DMS53 (cell line): ENCODE measurements at places on chromosomes 5 and 9.

DNA sequence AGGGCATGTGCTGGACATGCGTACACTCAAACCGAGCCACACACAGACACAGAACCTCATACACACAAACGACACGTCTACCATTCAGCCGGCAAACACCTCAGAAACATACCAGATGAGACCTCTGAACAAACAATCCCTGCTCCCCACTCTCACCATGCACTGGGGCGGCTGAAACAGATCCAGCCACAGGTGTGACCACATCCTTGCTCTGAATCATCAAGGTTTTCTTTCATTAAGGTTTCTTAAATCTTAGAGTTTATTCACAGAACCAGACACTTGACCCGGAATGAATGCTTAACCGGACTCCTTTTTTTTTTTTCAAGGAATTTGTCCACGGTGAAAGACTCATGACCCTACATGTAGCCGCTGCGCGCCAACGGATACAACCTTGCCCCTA, 26.2 kb downstream of the TERT start:
- DNase-seq, result no peak

- DNase-seq, result no peak
Measured at GRCh38 chr9:126392662-126393371, 66.2 kb downstream of the MVB12B start.

DNA sequence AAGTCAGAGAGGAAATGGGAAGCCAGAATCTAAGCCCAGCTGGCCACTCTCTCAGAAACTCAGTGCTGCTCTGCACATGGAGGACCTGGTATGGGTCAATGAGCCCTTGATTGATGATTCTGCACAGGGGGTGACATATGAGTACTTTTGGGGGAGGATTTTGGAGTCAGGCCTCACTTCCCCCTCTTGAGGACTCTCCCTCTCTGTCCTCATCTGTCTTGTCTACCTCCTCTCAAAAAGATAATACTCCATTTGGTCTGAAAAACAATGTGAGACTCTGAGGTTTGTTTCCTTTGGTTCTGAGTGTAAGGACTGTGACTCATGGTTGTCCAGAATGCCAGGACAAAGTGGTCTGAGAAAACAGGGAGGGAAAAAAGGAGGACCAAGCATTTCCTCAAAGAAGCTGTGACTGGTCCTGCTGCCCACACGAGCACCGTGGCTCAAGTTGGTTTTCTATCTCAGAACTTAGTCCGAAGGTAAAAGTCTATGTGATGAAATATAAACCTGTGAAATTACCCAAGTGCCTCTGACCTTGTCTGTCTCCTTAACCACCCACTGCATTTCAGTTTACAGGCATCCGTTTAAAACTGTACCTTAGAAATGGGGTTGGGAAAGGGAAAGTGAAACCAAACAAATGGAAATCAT, 11.1 kb downstream of the TTC39B start:
- peak; percentile 37 for DNase-seq

GRCh38 chr5:103436112-103436511, 126.5 kb downstream of the NUDT12 start:
- DNase-seq, result no peak

DNA sequence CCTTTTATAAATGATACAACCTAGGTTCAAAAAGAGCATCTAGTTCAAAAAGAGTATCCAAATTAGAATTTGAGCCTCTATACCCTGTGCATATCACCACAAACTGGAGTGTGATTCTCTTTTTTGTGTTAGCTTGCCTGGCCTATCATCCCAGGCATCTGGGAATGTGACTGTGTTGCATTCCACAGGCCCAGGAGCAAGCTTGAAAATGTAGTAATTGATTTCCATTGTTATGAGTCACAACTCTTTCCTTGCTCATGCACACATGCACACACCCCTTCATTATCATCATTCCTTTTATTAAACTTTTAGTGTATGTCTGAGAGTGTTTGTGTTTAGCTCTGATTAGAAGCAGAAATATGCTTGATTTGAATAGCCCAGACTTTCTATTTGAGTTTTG, 75.2 kb downstream of the FCHO2 start:
- DNase-seq, result no peak
